ENCODE measurements at places on chromosomes 5 and 9.

DNA sequence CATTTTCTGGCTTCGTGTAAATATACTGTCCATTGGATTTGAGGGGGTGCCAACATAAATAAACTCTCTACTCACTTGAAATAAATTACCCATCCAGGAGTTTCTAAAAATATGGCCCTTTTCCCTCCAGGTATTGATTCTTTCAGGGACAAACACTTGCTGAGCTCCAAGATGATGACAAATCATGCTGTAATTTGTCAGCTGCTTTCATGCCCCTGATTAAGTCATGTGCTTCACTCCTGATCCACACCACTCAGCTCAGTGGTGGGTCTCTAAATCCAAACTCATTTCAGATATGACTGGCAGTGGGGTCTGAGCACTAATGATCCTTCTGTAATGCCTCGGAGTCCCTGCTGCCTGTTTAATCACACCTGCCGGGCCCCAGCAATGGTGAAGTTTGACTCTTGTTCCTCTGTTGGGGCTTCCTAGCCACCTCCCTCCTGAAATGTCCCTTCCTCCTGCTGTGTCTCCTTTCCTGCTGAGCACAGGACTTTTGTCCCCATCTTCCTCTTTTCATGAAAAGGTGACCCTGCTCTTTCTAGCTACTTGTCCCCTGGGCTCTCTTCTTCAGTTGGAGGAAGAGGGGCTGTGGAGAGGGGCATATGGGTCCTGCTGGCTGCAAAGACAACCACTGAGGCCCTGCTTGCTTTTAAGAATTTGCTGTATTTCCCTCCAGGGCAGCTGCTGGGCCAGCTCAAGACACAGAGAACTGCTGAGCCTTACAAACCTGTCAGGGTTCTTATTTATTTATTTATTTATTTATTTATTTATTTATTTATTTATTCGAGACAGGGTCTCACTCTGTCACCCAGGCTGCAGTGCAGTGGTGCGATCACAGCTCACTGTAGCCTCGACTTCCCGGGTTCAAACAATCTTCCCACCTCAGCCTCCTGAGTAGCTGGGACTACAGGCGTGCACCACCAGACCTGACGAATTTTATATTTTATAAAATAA lies 200.0 kb downstream of the ATP10B start:
- DNase-seq: no peak

DNA sequence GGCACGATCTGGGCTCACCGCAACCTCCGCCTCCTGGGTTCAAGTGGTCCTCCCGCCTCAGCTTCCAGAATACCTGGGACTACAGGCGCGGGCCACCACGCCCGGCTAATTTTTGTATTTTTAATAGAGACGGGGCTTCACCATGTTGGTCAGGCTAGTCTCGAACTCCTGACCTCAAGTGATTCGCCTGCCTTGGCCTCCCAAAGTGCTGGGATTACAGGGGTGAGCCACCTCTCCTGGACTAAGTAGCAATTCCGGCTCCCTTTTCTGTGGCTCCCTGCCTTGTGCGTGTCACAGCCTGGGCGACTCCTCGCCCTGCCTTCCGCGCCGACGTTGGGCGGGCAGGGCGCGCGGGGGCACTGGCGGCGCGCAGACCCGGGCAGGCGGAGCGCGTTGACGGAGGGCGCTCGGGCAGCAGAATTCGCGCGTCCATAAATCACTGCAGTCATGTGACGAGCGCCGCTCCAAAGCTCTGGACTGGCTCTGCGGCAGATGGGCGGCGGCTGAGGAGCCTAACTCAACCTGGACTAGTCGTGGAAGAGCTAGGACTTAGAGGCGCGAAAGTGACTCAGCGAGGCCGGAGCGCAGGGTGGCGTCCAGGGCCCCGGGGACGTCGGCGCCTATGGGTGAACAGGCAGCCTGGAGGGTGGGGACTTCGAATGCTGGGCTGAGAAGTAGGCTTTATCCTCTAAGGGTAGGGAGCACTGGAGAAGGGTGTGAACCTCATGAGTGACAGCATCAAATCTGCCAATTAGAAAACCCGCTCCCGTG lies 1.4 kb upstream of the CIZ1 start:
- DNase-seq: peak; percentile 81

DNA sequence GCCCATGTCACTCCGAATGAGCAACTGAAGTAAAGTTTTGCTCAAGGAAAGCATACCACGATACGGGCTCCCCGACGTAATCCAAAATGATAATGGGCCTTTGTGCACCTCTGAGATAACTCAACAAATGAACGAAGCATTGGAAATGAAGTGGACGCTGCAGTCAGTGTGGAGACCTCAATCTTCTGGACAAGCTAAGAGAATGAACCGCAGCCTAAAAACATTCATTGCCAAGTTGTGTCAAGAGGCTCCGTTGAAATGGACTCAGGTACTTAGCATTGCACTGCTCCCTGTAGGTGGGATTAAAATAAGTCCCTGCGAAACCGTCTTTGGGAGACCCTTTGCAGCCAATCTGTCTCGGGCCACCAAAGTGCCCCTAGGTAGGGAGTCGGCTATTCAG lies 3.9 kb upstream of the LCN9 start:
- no peak for DNase-seq

- DNase-seq: no peak
Measured at GRCh38 chr9:87601176-87601575, 103.5 kb downstream of the DAPK1 start.

- no peak for DNase-seq
Measured at GRCh38 chr9:71891557-71892189, 19.3 kb downstream of the ABHD17B start.

- no peak for DNase-seq
Measured at GRCh38 chr5:136446565-136446964, 81.2 kb upstream of the TRPC7 start.

GRCh38 chr5:179274321-179275315 lies 70.6 kb downstream of the ADAMTS2 start:
- no peak for DNase-seq

DNA sequence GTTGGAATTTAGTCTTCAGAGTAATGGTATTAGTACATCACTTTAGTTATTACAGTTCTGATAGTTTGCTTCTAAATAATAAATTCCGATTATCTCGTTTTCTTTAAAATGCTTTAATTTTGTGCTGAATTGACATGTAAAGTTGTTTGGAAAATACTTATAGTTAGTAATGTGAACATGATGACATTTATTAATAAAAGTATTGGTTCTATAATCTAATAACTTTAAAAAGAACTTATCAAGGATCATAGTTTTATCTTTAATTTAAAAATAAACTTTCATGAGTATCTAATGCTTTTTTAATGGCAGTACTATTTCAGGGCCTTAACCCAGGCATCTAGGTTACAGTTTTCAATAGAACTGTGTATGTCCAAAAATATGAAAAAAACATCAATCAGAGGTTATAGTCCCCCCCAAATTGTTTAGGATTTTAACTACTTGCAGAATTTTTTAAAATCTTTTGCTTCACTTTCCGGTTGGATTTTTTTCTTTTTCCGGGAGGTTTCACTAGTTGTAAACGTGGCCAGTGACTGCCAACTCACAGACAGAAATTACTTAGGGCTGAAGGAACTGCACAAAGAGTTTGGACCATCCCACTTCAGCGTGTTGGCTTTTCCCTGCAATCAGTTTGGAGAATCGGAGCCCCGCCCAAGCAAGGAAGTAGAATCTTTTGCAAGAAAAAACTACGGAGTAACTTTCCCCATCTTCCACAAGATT lies 680 bp downstream of the GPX8 start:
- peak; percentile 56 for DNase-seq

DNA sequence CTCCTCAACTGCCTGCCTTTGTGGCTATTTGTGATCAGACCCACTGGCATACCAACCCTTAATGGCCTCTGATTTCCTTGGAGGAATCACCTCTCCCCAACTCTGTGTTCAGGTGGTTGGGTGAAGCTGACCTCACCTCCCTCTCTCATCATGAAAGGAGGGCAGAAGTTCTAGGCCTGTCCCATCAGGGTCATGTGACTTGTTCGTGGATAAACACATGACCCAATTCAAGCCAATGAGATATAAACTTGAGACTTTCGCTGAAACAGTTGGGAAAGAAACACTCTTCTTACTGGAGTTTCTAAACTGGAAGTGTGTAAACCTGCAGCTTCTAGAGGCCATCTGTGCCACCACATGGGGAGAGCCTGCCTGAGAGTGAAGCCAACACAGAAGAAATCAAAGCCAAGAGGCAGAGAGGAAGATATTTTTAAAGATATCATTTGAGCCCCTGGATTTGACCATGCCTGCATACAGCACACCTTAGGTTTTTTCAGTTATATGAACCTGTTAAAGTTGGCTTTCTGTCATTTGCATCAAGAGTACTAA lies 5.8 kb downstream of the GABBR2 start:
- DNase-seq: no peak

DNA sequence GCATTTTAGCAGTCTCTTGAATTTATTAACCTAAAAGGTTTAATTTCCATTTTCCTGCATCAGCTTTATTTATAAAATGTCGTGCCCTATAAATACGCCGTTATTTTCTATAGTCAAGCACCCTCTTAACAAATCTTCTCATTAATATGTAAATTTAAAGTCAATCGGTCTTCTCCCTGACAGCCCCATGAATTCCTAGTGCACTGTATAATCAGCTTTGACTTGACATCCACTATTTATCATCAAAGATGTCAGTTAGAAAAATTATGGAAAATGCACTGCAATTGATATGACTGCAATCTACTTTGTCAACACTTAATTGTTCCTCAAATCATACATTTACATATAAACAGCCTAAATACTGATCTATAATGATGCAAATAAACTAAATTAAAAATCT lies 83.4 kb downstream of the AP3B1 start:
- no peak for DNase-seq

- DNase-seq: no peak
Measured at GRCh38 chr9:4259489-4259888, 40.4 kb downstream of the GLIS3 start.

DNA sequence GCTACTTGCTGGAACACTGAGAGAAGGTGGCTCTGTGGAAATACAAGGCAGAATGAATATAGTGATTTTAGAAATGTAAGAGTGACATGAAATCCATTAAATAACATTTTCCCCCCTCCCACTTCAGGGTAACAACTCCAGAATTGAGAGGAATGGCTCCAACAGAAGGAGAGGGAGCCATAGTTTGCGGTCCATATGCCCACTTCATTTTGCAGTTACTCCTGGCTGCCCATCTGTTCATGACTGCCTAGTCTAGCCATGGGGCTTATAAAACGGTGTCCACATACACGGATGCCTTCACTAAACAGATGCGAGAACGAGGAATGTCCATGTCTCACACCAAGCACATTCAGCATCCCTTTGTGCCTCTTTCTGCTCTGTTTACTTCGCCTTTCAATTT lies 186.7 kb downstream of the TMEM38B start:
- no peak for DNase-seq

GRCh38 chr5:36108758-36109460 lies 42.2 kb upstream of the UGT3A2 start:
- DNase-seq: no peak

DNA sequence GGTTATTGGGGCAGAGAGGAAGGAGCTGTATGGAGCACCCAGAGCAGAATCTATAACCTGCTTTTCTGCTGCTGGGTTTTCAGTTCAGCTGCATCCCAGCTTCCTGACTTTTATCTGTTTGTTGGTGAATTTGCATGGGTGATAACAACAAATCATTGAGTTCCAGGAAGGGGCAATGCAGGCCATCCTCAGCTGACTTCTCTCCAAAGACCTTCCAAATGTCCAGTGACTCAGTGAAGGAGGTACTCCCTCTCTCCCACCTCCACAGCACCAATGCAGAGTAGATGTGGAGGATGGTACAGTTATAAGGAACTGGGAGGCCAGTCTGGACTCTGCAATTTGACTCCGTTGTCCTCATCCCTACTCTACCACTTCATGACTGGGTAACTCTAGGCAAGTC lies 1.6 kb upstream of the TXN start:
- no peak for DNase-seq

GRCh38 chr5:139872851-139873794 lies 77.5 kb downstream of the PSD2 start:
- no peak for DNase-seq

GRCh38 chr5:96070622-96071225 lies 109.1 kb upstream of the ELL2 start:
- no peak for DNase-seq

All from heart left ventricle (tissue), 16 donors.